Uterus (tissue), 4 donors: ENCODE measurements at places on chromosomes 2 and 18. TPM values are rescaled to one million over a fixed set of nuclear protein-coding genes. Genes with fewer than 3 reads are reported as not detected.
A peak's percentile ranks its signal among the peaks of the same experiment; 100 is the strongest.

GRCh38 chr2:234869969-234870368 lies 81.8 kb upstream of the SH3BP4 start:
- DNase-seq, result no peak

DNA sequence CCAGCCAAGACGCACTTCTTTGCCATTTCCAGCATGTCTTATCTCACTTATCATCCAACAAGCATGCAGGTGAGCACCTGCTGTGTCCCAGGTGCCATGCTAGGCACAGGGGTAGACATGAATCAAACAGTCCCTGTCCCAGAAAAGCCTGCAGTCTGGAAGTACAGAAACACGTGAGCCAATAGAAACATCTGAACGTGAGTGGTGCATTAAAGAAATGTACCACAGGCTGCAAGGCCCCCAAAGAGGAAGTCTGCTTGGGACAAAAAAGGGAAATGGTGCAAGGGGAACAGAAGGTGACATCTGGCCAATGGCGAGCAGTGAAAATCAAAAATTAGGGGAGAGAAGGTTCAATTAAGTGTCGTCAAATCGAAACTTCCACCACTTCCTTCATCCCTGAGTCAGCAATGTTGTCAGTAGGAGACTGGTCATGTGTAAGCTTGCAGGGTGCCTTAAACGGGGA lies 17.6 kb upstream of the TMEM247 start:
- no peak for DNase-seq

- peak; percentile 66 for DNase-seq
These were observed 40.1 kb downstream of the ARHGAP25 start for GRCh38 chr2:68774569-68775271.

DNA sequence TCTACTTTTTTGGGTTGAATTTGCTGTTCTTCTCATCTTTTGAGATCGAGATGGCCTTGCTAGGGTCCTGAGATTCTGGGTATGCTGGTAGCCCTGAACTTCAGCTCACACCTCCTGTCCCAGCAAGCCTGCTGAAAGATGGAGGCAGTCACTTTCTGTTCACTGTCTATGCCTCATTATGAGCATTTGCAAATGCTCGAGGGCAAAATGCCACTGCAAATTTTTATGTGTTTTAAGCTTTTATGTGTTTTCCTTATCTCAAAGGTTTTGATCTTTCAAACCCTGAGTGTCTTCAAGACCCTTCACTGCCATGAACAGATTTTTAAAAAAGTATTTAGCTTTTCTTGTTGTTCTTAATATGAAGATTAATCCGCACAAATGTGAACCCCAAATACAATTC lies 766.7 kb upstream of the HS6ST1 start:
- no peak for DNase-seq

Gene CIB4
- total RNA-seq, result not detected

Gene CYP27A1
- 15.7 TPM for total RNA-seq
